DMS 273 treated with DMSO at 0.1 percent for 48 hours (cell line): ENCODE measurements at places on chromosomes 13 and 19.

DNA sequence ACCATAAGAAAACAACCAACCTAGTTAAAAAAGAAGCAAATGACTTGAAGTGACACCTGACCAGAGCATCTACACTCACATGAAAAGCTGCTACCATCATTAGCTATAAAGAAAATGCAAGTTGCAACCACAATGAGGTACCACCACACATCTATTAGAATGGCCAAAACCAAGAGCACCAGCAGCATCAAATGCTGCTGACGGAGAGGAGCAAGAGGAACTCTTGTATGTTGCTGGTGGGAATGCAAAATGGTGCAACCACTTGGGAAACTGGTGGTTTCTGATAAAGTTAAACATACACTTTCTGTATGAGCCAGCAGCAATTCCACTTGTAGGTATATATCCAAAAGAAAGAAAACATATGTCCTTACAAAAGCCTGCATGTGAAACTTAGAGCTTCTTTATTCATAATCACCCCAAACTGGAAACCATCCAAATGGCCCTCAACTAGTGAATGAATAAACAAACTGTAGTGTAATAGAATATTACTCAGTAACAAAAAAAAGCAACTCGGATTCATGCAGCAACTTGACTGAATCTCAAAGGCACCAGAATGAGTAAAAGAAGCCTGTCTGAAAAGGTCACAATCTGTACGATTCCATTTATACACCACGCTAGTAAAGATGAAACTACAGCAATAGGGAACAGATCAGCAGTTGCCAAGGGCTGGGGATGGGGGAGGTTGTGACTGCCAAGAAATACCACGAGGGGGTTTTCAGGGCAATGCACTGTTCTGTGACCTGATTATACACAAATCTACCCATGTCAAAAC, 60.9 kb upstream of the RANBP3 start:
- no peak for DNase-seq

- no peak for DNase-seq
Measured at GRCh38 chr13:51786425-51787265, 17.3 kb downstream of the DHRS12 start.

DNA sequence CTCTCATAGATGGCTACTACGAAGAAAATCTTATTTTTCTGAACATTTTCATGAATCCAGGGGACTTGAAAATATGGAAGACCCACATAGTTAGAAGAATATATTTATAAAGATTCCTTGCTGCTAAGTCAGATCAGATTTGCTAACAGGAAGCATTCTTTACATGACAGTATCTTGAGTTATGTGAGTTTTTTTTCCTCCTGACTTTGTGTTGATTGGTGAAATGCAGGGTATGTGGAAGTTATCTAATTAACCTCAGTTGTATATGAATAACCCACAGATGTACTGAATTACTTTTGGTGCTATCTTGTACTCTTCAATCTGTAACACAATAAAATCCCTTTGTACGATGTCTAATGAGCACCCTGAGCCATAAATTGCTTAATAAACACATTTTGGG, 53.8 kb downstream of the ESD start:
- DNase-seq = no peak

- no peak for DNase-seq
Measured at GRCh38 chr19:7989071-7989575, 16.3 kb downstream of the ELAVL1 start.

DNA sequence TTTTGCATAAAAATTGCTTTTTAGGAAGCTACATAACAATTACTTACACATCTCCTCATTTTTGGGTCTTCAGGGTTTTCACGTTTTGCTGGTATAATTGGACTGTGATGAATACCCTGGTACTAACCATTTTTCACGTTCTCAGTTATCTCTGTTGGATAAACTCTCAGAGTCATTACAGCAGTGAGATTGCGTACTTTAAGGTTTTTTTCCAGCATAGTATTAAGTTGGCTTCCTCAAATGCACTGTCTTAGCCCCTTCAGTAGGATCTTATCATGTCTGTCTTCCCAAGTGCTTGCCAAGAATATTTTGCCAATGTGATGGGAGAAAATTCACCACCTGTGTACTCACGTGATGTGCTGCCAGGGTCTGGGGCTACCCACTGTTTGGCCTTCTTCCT, 342.5 kb downstream of the TEX29 start:
- no peak for DNase-seq

GRCh38 chr13:33940256-33940655, 122.3 kb downstream of the RFC3 start:
- no peak for DNase-seq

DNA sequence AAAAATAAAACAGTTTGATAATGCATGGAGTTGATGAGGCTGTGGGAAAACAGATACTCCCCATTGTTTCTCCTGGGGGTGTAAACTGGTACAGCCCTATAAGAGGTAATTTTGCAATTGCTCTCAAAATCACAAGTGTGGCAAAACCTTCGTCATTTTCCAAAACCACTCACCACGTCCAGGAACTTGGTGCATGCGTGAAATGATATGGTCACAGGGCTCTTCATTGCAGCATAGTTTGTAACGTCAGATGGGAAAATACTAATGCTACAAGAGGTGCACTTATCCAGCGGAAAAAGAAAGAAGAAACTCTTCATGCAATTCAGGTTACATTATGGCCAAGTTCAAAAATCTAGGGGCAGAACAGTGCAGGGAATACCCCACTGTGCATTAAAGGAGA, 11.9 kb upstream of the PLAUR start:
- DNase-seq = no peak

- DNase-seq = no peak
Measured at GRCh38 chr19:16892868-16893685, 4.3 kb downstream of the F2RL3 start.

- no peak for DNase-seq
Measured at GRCh38 chr19:16394681-16395375, 70.2 kb downstream of the KLF2 start.

- no peak for DNase-seq
Measured at GRCh38 chr19:41528106-41528505, 47.9 kb upstream of the CEACAM21 start.

- DNase-seq = no peak
Measured at GRCh38 chr19:39969681-39970424, 1.1 kb upstream of the PSMC4 start.

DNA sequence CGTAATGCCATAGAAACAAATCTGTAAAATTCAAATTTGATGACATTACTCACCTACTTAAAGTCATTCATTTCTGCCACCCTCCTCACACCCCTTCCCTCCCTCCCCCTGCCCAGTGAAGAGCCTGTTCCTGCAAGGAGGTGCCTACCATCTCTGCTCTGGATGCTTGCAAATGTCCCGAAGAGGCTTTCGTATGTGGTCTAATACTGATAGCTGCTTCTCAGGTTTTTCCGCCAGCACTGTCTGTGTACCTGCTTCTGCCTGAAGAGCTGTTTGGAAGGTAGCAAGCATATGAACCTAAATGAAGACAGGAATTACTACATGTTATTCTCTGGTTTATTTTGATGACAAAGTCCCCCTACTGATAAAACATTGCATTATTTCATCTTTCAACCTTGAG, 57.1 kb downstream of the GPALPP1 start:
- no peak for DNase-seq

GRCh38 chr13:106260352-106260751, 275.1 kb downstream of the EFNB2 start:
- no peak for DNase-seq

DNA sequence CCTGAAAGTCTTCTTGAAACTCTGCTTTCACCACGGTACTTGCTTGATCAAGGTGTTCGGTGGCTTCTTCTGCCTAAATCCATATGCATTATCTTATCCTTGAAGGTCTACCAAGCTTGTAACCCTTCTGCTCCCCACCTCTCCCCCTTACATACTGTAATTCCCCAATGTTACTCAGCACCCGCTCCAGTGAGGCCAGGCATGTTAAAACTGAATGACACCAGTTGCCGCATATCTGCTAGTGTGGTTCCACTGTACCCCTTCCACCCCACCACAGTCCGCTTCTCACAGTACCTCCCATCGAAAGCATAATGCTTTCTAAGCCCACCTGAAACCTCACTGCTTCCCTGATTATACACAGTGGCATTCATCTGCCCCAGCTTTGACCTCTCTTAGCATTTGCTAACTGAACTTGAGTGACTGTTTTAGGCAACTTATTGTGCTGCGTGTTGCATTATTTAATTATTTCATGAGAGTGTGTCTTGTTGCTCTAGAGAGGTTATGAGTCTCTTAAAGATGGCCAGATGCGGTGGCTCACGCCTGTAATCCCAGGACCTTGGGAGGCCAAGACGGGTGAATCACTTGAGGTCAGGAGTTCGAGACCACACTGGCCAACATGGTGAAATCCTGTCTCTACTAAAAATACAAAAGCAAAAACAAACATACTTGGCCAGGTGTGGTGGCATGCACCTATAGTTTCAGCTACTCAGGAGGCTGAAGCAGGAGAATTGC, 87.6 kb upstream of the MBNL2 start:
- no peak for DNase-seq

- DNase-seq = no peak
Measured at GRCh38 chr19:41698746-41699230, 9.6 kb upstream of the CEACAM5 start.

GRCh38 chr19:30780032-30780431, 407.8 kb downstream of the ZNF536 start:
- DNase-seq = no peak

DNA sequence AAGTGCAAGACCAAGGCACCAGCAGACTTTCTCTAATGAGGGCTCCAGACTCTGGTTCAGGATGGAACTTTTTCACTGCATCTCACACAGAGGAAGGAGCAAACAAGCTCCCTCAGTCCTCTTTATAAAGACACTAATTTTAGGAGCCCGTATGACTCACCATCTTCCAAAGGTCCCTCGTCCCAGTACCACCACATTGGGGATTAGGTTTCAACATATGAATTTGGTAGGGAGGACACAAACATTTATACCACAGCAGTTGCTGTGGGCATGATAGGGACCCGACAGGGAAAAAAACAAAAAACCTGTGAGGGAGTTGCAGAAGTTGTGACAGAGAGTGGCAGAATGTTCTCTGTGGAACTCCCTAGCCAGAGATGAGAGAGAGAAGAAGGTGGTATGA, 6.5 kb upstream of the CNMD start:
- no peak for DNase-seq

- DNase-seq = no peak
Measured at GRCh38 chr19:50939596-50939995, 13.2 kb downstream of the KLK5 start.

DNA sequence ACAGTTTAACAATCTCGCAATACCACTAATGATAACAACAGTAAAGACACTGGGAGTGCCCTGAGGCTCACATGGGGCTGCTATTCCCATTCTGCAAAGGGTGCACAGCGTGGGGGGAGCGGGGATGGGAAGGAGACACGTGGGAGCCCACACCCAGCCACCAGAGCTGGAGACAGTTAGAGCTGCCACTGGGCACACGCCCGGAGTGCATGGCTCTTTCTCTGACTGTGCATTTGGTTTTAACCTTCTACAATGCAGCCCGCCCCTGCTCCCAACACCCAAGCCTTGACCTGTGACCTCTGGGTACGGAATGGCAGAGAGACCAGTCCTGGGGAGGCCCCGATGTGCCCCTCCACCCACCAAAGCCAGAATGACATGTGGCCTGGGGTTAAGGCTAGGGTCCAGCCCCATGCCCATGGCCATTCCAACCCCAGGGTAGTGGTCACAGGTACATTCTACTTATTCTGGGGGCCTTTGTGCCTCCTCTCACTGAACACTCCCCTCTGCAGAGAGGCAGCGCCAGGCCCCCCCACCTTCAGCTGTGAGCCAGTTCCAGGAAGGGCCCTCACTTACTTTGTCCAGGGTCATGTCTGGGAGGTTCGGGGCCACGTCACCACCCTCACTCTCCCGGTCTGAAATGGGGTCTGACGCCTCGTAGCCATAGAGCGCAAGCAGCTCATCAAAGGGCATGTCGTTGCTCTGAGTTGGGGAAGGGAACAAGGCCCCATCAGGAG, 17.1 kb downstream of the MIER2 start:
- no peak for DNase-seq

- DNase-seq = no peak
Measured at GRCh38 chr13:99949679-99950413, 21.7 kb downstream of the ZIC5 start.

DNA sequence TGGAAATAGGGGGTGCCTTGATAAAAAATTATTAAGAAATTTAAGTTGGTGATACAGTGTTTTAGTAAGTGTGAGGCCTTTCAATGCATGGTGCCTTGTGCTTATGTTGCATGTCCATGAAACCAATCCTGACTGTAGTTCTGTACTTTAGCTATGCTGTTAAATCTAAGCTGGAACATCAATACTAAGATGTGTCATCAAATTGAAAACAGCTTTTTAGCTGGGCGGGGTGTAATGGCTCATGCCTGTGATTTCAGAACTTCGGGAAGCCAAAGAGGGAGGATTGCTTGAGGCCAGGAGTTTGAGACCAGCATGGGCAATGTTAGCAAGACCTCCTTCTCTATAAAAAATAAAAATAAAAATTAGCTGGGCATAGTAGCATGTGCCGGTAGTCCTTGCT, 930.3 kb upstream of the PCDH9 start:
- DNase-seq = no peak

GRCh38 chr13:34469196-34469986, 472.7 kb upstream of the NBEA start:
- no peak for DNase-seq

DNA sequence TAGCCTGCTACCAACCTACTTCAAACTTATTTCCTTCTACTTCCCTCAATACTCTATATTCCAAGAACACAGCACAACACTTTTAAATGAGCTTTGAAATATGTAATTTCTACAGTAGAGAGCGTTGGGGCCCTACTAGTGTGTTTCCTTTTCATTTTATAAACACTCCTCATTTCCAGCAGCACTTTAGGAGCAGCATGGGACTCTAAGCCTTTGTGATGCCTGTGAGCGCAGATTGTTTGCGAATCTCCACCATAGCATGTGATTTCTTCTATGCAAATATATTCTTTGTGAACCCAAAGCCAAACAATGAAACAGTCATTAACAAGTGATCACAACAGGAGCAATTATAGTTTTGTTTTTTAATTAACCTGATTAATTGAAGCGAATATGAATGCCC, 3.6 kb downstream of the SOHLH2 start:
- DNase-seq = no peak

DNA sequence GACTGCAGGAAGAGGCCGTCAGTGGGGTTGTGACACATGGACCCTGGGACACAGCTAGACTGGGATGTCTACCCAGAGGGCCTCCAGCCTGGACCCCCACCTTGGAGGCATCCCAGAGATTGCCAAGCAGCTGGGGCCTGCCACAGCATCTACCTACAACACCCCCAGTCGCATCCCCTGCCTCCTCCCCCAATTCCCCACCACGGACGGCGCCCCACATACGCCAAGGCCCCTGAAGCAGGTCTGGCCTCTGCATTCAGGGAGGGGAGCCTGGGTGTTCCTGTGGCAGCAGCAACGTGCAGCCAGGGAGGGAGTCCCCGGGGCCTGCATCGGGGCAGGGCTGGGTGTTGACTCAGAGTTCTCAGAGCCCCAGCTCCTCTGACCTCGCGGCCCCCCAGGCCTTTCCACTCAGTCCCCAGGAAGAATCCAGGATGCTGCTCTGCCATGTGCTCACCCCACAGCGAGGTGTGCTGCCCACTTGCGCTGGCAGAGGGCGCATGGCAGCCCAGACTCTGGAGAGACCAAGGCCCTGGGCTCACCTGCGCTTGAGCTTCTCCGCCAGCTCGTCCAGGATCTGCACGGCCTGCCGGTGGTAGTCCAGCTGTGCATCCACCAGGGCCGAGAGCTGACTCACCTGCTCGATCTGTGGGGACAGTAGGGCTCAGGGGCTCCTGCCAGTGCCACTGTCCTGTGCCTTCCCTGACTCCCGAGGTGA, 19.6 kb downstream of the MPND start:
- DNase-seq = no peak

- no peak for DNase-seq
Measured at GRCh38 chr13:57408312-57408711, 223.2 kb upstream of the PCDH17 start.

- DNase-seq = no peak
Measured at GRCh38 chr19:50567882-50568727, at the start of gene LRRC4B. Gene LRRC4B (minus strand): TSS chr19:50568435. CDS start chr19:50548838, 19,597 bp downstream.
